ENCODE measurements at places on chromosomes 5 and 9. TPM values are rescaled to one million over a fixed set of nuclear protein-coding genes. Genes with fewer than 3 reads are reported as not detected.

Gene IFNA13
- total RNA-seq = not detected

DNA sequence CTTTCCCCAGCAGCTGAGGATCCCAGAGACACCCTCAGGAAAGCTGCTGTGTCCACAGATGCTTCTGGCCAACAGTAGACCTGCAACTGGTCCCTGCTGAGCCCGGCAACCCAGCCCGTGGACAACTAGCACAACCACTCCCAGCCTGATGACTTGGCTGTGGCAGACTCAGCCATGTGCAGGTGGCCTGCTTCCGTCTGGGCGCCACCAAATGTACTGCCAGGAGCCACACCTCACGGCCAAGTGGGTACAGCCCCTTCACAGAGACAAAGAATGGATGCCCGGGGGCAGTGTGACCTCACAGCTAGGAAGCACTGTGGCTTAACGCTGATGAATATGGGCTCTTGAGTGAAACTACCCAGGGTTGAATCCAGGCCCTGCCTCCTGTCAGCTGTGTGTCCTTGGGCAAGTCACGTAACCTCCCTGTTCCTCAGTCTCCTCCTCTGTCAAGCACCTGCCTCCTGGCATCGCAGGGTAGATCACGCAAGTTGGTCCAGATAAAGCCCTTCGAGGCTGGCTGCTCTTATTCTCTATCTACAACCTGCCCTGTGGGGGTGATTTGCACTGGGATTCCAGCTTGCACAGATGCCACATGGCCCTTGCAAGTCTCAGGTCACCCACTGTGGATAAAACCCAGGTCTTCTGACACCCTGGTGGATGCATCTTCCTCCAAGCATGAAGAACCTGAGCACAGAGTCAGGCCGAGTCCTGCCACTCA, 225.0 kb downstream of the PBX3 start:
- no peaks in the 10 kb centered on the region for H3K27me3 ChIP-seq
- no peak overlapping the region for H3K27ac ChIP-seq

DNA sequence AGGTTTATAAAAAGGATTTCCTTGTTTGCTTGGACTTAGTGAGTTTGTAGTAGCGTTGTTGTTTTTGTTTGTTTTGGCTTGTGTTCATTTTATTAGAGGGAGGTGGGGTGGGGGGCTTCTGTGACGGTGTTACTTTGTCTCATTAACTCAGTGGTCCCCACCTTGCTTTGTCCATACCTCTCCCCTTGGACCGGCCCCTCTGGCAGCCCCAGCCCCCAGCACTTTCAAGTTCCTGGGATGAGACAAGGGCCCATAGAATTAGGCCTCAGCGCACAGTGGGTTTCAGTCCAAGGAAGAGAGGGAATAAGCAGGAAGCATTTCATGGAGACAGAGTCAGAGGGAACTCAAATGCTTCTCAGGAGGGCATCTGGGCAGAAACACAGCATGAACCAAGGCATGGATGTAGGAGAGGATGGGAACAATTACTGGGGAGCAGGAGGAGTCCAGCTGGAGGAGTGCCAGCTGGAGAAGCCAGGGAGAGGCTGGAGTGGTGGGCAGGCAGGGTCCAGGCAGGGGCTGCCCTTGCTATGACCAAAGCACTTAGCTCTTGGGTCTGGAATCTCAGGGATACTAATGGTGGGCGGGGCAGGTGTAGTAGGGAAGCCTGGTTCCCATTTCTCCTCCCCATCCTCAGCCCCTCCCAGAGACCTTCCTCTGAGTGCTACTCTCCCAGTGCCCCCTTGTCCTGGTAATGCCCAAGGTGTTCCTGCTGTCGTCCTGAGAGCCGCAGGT, 23.5 kb upstream of the ENHO start:
- no peak for DNase-seq
- peaks cover 13% of the 10 kb centered on the region for H3K27me3 ChIP-seq
- H3K4me3 ChIP-seq = no peak overlapping the region

- no peaks in the 10 kb centered on the region for H3K4me1 ChIP-seq
- no peak for DNase-seq
- peaks cover 2% of the 10 kb centered on the region for H3K27me3 ChIP-seq
These were observed 26.5 kb downstream of the KCNMB1 start for GRCh38 chr5:170362656-170363055.

Gene GABRA1
- total RNA-seq = not detected

- H3K4me1 ChIP-seq = peaks cover 46% of the 10 kb centered on the region
- no peak overlapping the region for H3K4me3 ChIP-seq
- H3K36me3 ChIP-seq = peaks cover 58% of the 10 kb centered on the region
- H3K27me3 ChIP-seq = no peaks in the 10 kb centered on the region
These were observed 267.3 kb downstream of the MLLT3 start for GRCh38 chr9:20355022-20355421.

GRCh38 chr5:138438724-138439476, at the start of gene REEP2:
REEP2 (plus strand) TSS chr5:138439057; CDS start chr5:138439209, 152 bp downstream.
- H3K27me3 ChIP-seq = no peaks in the 10 kb centered on the region
- peaks cover 15% of the 10 kb centered on the region for H3K4me1 ChIP-seq
- peak within 1 kb of the TSS; percentile 79 for H3K4me3 ChIP-seq
- H3K36me3 ChIP-seq = peaks cover 22% of the 10 kb centered on the region
- peak within 1 kb of the TSS; percentile 13 for H3K27ac ChIP-seq

DNA sequence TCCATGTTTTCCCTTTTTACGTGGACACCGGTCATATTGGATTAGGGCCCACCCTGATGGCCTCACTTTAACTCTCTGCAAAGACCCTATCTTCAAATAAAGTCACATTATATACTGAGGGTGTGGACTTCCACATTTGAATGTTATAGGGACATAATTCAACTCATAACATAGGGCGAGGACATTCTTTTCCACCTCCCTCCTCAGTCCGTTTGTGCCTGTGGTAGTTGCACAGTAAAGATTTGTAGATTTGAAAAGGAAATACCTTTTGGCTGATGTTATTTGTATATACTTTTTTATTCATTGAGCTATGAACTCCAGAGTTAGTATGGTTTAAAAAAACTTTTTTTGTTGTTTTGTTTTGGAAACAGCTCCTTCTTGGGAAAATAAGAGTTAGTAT, 51.0 kb upstream of the DHFR start:
- DNase-seq = no peak
- peaks cover 25% of the 10 kb centered on the region for H3K36me3 ChIP-seq
- no peak overlapping the region for H3K27ac ChIP-seq
- H3K4me3 ChIP-seq = no peak overlapping the region

- no peak for DNase-seq
- peak overlapping the region; percentile 34 for H3K4me3 ChIP-seq
- peaks cover 47% of the 10 kb centered on the region for H3K4me1 ChIP-seq
- peaks cover 70% of the 10 kb centered on the region for H3K36me3 ChIP-seq
These were observed 14.2 kb downstream of the TRAF2 start for GRCh38 chr9:136900556-136900955.

DNA sequence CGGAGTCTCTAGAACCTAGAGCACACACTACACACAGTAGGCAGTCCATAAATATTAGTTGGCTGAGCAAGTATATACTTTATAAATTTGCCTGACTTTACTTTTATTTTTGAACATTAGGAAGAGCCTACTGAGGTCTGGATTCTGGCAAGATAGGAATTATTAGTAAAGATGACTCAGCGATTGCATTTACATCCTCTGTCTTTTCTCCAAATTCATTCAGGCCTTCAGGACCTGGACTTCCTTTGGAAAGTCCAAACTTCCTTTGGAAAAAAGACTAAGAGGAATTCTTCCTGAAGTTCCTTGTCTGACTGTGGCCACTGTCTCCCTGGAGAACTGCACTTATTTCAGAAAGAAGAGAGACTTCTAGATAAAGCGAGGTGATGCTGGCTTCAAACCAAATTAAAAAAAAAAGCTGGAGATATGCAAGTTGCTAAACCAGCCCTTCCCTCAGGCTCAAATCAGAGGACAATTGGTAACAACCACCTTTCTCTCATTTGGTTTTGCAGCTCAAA, 251.3 kb downstream of the GAS1 start:
- no peak overlapping the region for H3K4me3 ChIP-seq
- H3K27me3 ChIP-seq = no peaks in the 10 kb centered on the region
- no peaks in the 10 kb centered on the region for H3K36me3 ChIP-seq
- no peaks in the 10 kb centered on the region for H3K4me1 ChIP-seq
- no peak for DNase-seq

DNA sequence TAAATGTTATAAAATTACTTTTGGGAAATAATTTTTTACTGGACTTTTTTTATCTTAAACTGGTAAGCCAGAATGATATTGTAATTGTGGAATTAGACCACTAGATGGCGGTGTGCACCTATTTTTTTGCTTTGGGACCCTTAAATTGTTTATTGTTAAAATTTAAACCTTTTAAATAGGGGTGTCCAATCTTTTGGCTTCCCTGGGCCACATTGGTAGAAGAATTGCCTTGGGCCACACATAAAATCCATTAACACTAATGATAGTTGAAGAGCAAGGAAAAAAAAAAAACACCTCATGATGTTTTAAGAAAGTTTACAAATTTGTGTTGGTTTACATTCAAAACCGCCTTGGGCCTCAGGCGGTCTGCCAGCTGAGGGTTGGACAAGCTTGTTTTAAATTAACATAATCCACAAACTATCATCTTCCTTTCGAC, 28.4 kb upstream of the GADD45G start:
- no peak overlapping the region for H3K4me3 ChIP-seq
- peaks cover 58% of the 10 kb centered on the region for H3K27me3 ChIP-seq
- peaks cover 15% of the 10 kb centered on the region for H3K4me1 ChIP-seq
- H3K27ac ChIP-seq = no peak overlapping the region

DNA sequence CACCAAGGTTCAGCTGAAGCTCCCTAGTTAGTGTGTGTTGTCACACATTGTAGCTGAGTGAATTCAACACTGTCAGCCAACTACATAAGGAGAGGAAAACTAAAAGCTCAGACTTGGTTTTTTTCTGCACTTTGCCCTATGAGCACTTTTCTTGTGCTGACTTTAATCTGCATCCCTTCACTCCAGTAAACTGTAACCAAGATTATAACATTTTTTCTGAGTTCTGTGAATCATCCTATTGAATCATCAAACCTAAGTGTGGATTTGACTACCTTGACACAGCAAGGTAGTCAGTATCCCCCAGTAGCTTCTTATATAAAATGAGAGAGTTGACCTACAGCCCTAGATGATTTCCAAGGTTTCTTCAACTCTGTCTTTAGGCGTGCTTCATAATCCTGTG, 325.0 kb downstream of the AGTPBP1 start:
- H3K27me3 ChIP-seq = no peaks in the 10 kb centered on the region
- peaks cover 3% of the 10 kb centered on the region for H3K4me1 ChIP-seq
- no peak for DNase-seq
- H3K4me3 ChIP-seq = no peak overlapping the region
- H3K36me3 ChIP-seq = no peaks in the 10 kb centered on the region

- no peak overlapping the region for H3K27ac ChIP-seq
- no peaks in the 10 kb centered on the region for H3K36me3 ChIP-seq
- no peak overlapping the region for H3K4me3 ChIP-seq
- DNase-seq = no peak
These were observed 6.4 kb upstream of the EEIG1 start for GRCh38 chr9:127987103-127987614.

DNA sequence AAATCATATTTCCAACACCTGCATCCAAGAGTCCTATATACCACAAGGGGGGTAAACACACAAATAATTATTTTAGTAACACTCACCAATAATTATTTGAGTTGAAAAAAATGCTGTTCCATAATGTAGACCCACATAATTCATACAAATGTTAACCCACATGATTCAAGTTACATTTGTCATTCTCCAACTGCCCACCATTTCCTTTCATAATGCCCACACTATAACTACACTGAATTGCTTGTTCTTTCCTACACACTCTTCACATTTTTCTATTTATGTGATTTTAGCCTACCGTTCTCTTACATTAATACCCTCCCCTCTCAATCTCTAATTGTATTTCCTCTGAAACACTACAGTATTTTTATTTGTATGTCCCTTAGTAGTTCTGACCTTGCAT, 35.9 kb upstream of the HK3 start:
- H3K27me3 ChIP-seq = no peaks in the 10 kb centered on the region
- no peak overlapping the region for H3K4me3 ChIP-seq
- peaks cover 54% of the 10 kb centered on the region for H3K36me3 ChIP-seq
- DNase-seq = no peak

- H3K27me3 ChIP-seq = no peaks in the 10 kb centered on the region
- no peak for DNase-seq
- H3K4me1 ChIP-seq = peaks cover 8% of the 10 kb centered on the region
- H3K36me3 ChIP-seq = peaks cover 74% of the 10 kb centered on the region
These were observed 45.1 kb downstream of the FBXO38 start for GRCh38 chr5:148428848-148429247.

DNA sequence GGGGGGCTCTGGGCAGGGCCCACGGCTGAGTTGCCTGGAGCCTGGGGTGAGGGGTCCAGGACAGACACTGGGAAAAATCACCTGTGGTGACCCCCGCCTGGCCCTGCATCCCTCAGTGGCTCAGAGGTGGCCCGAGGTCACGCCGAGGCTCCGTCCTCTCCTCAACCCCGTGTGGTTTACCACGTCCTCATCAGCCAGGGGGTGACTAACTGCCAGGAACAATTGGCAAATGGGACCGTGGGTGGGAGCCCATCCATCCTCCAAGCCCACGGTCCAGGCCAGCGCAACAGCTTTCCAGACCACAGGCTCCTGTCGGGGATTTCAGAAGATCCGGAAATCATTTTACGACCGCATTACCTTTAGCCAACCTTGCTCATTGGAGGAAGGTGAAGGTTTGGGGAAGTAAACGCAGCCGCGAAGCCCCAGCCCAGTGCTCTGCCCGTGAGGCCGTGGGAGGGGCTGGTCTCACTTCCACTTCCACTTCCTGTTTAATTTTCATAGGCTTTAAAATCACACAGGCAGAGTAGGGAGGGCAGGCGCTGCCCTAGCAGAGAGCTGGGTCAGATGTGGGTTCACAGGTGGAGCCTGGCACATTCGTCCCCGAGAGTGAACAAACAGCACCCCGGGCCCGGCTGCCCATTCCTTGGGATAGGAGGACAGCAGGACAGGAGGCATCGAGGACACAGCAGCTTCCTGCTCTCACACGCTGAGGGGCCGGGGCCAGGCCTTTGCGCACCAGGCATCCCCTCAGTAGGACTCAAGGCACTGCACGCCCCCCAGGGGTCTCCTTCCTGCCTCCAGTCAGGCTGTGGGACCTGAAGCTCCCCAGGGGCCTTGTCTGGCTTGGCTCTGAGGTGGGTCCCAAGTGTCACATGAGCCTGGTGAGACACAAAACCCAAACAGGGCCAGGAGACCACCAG, 19.8 kb upstream of the SLC9A3 start:
- no peaks in the 10 kb centered on the region for H3K36me3 ChIP-seq
- H3K27me3 ChIP-seq = peaks cover 11% of the 10 kb centered on the region
- peak overlapping the region; percentile 55 for H3K27ac ChIP-seq
- peak overlapping the region; percentile 47 for H3K4me3 ChIP-seq

GRCh38 chr9:98357921-98358535, 102.6 kb upstream of the TBC1D2 start:
- H3K27me3 ChIP-seq = peaks cover 3% of the 10 kb centered on the region
- DNase-seq = no peak
- H3K27ac ChIP-seq = no peak overlapping the region
- H3K4me3 ChIP-seq = no peak overlapping the region
- H3K36me3 ChIP-seq = no peaks in the 10 kb centered on the region

Gene FOXD1
- total RNA-seq = 0.25 TPM

Gene MACIR
- total RNA-seq = 12.3 TPM

- H3K27me3 ChIP-seq = no peaks in the 10 kb centered on the region
- no peak overlapping the region for H3K4me3 ChIP-seq
These were observed 591.5 kb downstream of the PRR16 start for GRCh38 chr5:121055586-121055985.

DNA sequence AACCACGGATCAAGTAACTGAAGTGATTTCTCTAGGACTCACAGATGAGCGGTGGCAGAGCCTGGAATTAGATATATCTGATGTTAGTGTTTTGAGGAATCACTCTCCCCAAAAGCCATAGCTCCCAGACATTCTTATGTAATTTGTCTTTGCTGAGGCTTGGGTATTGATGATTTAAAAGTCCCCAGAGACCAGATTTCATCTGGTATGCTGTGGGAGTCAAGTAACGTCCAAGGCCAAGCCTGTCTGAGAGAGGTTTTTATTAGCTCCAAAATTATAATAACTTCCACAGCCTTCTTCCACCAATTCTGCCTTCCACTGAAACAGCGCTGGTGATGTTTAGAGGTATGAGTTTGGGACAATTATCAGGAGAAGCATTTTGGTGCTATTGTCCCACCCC, 21.3 kb upstream of the KCNIP1 start:
- peaks cover 17% of the 10 kb centered on the region for H3K27me3 ChIP-seq
- no peak overlapping the region for H3K27ac ChIP-seq
- H3K36me3 ChIP-seq = no peaks in the 10 kb centered on the region

Measured in activated T-helper 2 cell treated with anti-CD3 and anti-CD28 coated beads, Interferon-gamma antibody, Interleukin-2, Interleukin-4, amounts not matched to agents 10 μg/mL and 5 μg/mL and 100 μg/mL, durations not matched to agents 14 hours and 24 hours and 36 hours (primary cell).